ENCODE measurements at places on chromosomes 12 and 14.

DNA sequence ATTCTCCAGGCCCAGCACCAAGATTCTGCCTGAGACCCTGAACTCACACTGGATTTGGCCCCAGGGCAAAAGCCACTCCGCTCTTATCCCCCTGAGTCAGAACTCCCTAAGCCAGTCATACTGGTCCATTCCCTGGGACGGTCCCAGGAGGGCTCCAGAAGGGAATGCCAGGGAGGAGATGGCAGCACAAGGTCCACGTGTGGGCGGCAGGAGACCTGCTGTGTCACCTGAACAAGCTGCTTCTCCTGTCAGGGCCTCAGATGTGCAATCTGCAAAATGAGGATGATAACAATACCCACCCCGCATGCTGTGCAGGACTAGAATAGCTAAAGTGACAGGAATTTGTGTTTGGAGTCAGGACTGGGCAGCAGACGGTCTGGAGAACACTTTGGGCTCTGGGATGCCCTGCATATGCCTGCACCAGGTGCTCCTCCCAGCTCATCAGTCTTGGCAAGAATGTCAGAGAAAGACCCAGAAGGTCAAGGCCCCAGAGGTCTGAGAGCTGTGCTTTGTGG, 40.3 kb downstream of the CMKLR1 start:
- no peak for DNase-seq

DNA sequence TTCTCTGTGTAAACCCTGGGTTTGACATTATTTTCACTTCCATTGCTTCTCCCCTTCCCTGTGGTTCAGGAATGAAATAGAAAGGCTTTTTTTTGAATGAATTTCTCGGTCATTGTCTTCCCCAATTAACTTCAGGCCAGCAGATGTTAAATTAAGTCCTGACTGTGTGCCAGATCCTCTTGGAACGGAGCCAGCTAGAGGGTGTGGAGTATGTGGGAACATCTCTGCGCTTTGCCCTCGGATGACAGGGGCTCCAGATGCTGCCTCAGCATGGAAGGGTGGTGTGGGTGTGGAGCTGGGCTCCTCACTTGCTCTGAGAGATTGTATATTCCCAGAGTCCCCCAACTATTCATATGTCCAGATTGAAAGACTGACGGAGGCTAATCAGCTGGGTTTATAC, 13.1 kb downstream of the KRT85 start:
- no peak for DNase-seq

- no peak for DNase-seq
Measured at GRCh38 chr14:71414631-71415403, 507.6 kb downstream of the PCNX1 start.

DNA sequence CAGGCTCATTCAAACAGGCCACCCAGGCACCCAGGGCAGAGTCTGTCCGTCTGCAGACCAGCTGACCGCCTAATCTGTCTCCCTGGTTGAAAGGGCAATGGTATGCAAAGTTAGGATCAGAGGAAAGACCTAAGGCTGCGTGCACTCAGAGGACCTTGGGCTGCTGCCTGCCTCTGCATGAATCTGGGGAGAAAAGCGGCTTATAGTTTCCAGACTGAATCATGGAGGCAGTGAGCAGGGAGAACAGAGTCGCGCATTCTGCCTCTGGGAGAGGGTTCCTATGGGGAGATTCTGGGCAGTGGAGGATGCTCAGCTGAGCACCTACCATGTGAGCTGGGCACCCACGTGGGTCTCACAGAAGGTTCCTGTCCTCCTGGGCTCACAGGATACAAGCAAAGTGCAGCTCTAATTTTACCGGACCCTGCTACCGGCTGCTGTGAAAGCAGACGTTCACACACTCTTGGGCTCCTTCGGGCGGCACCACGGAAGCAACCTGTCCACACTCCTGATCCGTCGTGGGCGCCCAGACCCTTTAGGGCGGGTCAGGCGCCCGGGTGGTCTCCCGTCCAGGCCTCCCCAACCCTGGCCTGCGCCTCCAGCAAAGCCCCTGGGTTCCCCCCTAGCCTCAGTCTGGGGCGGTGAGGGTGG, 772 bp downstream of the SCARB1 start:
- DNase-seq, result no peak

DNA sequence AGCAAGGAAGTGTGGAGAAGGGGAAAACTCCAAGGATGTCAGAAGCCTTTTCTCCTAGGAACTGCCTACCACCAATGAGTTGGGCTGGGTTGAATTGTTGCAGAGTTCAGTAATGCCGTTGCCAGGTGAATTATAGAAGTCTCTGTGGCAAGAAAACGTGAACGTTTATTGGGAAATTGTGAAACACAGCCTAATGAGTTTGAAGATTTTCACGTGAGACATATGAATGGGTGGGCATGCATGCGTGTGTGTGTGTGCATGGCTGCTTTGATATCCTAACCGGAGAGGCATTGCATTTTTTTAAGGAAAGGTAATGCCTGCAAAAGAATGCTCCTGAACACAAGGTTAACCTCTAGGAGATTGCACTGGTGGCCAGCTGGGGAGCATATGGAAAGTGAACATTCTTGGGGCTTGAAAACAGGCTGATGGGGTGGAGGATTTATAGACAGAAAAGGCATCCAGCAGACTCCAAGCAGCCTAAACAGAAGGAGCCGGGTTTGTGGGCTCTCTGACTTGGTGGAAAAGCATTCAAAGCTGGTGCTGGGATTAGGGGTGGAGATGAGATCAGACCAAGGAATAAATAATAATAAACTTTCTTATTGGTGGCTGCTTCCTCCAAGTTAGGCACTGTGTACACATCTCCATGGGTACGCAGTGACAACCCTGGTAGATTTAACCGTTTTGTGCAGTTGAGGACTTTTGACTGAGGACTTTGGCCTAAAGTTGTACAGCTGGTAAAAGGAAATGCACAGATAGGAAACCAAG, 67.8 kb downstream of the NTF3 start:
- DNase-seq, result no peak

- DNase-seq, result no peak
Measured at GRCh38 chr14:20409226-20409625, 4.1 kb downstream of the TEP1 start.

DNA sequence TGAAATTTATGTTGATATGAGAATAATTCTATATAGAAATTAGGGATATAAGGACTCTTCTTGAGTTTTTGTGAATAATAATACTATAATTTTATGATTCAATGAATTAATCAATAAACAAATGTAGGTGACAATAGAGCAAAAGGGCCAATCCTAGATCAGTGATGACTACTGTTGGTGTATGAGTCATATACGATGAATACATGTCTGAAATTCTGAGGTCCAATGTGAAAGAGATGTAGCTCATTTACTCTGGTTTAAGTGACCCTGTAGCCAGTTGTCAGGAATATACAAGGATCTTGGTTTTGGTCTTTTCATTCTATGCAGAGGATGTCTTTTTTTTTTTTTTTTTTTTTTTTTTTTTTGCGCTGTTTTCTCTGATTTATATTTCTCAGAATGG, 72.1 kb upstream of the RTL1 start:
- no peak for DNase-seq

GRCh38 chr12:5511644-5512600, 80.0 kb downstream of the NTF3 start:
- DNase-seq, result no peak

- DNase-seq, result no peak
Measured at GRCh38 chr12:6092784-6093722, 31.4 kb downstream of the VWF start.

- DNase-seq, result no peak
Measured at GRCh38 chr14:96166461-96167223, 38.0 kb upstream of the BDKRB2 start.

- DNase-seq, result no peak
Measured at GRCh38 chr12:712172-712863, 40.1 kb upstream of the WNK1 start.

GRCh38 chr12:113961921-113962710, 4.0 kb downstream of the RBM19 start:
- no peak for DNase-seq

DNA sequence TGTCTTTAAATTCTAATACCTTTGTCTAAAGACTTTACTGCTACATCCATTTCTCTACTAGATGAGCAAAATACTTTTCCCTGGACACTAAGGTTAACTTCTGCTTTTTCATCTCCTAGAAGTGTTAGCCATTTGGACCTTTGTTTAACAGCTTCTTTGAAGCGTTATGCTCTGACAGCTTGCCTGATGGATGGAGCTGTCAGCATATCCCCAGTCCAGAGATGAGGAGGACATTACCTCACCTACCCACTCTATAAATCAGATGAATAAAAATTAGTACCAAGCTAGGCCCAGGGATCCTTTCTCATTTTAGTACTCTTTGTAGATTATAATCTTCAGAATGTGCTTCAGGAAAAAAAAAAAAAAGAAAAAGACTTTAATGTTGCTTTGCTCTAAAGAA, 222.7 kb downstream of the PELI2 start:
- no peak for DNase-seq

- no peak for DNase-seq
Measured at GRCh38 chr12:79707830-79708229, 17.1 kb upstream of the PAWR start.

DNA sequence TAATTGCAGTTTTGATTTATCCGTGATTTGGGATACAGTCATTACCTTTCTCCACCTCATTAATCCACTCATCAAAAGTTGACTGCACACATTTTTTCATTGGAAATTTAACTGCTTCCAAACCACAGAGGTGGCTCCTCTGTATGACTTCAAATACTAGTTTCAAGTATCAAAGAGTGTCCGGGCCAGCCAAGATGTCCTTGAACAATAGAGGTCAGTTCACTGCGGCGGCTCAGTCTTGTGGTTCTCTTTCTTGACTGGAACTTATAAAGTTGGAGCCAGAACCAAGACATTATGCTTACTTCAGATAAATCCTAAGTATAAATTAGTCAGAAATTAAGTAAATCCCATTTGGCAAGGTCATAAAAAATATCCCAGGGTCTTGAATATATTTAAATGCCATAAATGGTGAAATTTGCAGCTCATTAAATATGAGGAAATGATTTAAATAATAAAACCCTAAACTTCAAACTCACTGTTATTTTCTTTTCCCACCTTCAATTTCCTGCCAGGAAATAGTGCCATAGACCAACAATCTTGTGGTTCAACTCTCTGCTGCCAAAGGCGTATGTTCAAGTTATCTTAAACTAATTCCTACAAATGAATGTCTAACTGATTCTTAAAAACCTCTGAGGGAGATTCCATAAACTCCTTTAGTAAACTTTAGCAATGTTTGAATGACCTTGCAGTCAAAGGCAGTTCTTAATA, 360.8 kb downstream of the AEBP2 start:
- no peak for DNase-seq

DNA sequence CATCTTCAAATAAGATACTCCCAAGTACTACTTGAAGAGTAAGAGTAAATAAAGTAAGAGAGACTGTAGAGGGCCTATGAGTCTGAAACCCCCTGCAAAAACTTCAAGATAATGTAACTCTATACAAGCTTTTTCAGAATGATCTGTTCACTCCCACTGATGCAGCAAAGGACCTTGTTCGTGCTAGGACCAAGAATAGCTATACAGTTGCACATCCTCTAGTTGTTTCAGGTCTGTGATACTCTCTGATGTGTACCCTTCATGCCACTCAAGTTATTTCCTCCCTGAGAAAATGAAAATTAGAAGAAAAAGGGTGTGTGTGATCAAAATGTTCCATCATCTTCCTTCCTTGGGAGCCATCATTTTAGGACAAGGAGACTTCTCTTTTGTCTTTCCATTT, 204.4 kb downstream of the ALX1 start:
- no peak for DNase-seq

DNA sequence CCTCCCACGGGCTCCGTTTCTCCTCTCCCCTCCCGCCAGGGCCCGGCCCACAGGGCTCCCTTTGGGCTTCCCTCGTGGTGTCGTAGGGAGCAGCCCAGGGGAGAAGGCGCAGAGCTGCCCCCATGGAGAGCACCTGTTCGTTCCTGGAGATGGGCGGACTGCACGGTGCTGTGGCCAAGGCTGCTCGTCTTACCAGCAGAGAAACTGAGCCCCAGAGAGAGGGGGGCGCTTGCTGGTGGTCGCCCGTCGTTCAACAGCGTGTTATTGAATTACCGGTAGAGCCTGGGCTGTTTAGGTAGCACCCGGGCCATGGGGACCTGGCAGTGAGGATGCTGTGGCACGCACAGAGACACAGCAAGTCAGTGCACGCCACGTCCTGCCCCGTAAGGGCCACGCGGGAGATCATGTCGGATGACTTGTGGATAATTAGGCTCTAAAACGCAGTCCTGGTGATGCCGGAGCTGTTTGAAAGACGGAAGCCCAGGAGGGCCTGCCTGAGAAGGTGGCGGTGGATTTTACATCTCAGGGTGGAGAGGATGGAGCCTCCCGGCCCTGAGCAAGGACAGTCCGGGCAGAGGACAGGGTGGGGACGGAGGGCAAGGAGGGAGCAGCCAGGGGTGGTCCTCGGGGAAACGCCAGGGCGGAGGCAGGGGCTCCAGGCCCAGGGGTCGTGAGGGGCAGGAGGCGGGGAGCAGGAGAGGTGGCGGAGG, 134.4 kb downstream of the ADGRD1 start:
- no peak for DNase-seq

GRCh38 chr14:76771437-76771980, 10.2 kb downstream of the VASH1 start:
- DNase-seq, result no peak

DNA sequence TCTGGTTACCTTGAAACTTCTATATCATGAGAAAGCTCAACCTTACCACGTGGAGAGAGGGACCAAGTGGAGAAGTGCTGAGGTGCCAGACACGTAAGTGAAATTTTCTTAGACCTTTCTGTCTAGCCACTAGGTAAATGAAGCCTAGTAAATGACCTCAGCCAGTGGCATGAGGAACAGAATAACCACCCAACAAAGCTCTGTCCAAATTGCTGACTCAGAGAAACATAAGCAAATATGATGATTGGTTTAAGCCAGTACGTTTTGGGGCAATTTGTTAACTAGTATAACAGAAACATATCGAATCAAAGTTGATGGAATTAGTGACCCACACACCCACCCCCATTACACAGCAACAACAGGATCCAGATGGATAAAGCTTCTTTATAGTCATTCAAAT, 75.2 kb upstream of the MAX start:
- no peak for DNase-seq

- DNase-seq, result no peak
Measured at GRCh38 chr12:52300796-52301691, 9.7 kb upstream of the KRT81 start.

GRCh38 chr14:96309896-96310330, 53.2 kb downstream of the ATG2B start:
- no peak for DNase-seq

DNA sequence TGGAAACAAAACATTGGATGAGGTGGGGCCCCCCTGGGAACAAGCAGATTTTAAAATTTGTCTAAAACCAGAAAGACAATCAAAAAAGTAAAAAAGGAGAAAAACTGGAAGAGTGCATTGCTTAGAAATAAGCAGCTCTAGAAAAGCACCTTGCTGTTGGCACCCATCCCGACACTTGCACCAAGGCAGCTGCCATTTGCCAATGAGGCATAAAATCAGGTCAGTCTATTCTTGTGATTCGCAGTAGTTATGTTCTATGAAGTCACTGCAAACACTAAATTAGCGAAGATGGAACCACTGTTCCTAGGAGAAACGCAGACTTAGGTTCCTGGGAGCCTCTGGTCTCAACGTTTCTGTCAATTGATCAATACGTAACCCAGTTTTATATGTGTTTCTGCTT, 16.2 kb downstream of the VPS33A start:
- DNase-seq, result no peak

GRCh38 chr12:58671196-58671595, 249.1 kb downstream of the LRIG3 start:
- no peak for DNase-seq

- DNase-seq, result no peak
Measured at GRCh38 chr12:67410246-67410645, 141.1 kb downstream of the CAND1 start.

Data from keratinocyte (primary cell).